WTC11 (cell line): ENCODE measurements at places on chromosomes 12 and 14. TPM values are rescaled to one million over a fixed set of nuclear protein-coding genes. Genes with fewer than 3 reads are reported as not detected.

Gene SSTR1
- 1.7 to 1.9 TPM (median 1.7 TPM) in 3 replicates for total RNA-seq

Gene TMEM179
- 2.4 to 3.9 TPM (median 3.6 TPM) in 3 replicates for total RNA-seq

Gene BDKRB2
- total RNA-seq, result 0.17 to 0.30 TPM (median 0.18 TPM) in 3 replicates

Gene BICDL1
- total RNA-seq, result 17.9 to 23.1 TPM (median 20.2 TPM) in 3 replicates

Gene BEGAIN
- 1.3 to 1.8 TPM (median 1.3 TPM) in 3 replicates for total RNA-seq

Gene HOXC13
- 0.09 TPM in 1 of 3 replicates, not detected in the others for total RNA-seq

Gene LMO3
- total RNA-seq, result 22.2 to 29.8 TPM (median 23.3 TPM) in 3 replicates

Gene CLEC2A
- 2.1 to 3.5 TPM (median 2.7 TPM) in 3 replicates for total RNA-seq

Gene OR4N5
- total RNA-seq, result not detected in 3 replicates

Gene HOXC5
- total RNA-seq, result not detected in 3 replicates

Gene ANP32D
- not detected in 3 replicates for total RNA-seq

Gene EPYC
- total RNA-seq, result not detected in 3 replicates

Gene BIN2
- total RNA-seq, result 0.14 to 0.44 TPM (median 0.20 TPM) in 3 replicates

Gene TC2N
- 29.3 to 33.0 TPM (median 29.6 TPM) in 3 replicates for total RNA-seq

Gene SCNN1A
- 97.6 to 108 TPM (median 100 TPM) in 3 replicates for total RNA-seq

Gene BCL2L14
- 0.87 to 0.94 TPM (median 0.90 TPM) in 3 replicates for total RNA-seq

Gene CRIP2
- 4.6 to 5.4 TPM (median 5.0 TPM) in 3 replicates for total RNA-seq

Gene MAP1LC3B2
- 2.2 to 3.0 TPM (median 2.5 TPM) in 3 replicates for total RNA-seq

Gene ST8SIA1
- 2.3 to 2.8 TPM (median 2.3 TPM) in 3 replicates for total RNA-seq

Gene MAP3K9
- 28.0 to 29.6 TPM (median 29.4 TPM) in 3 replicates for total RNA-seq

Gene TMEM233
- total RNA-seq, result 0.16 to 0.28 TPM in 2 of 3 replicates, not detected in the other

Gene GLT8D2
- total RNA-seq, result 4.5 to 10.2 TPM (median 8.8 TPM) in 3 replicates

Gene NKX2-1
- 0.16 to 0.18 TPM in 2 of 3 replicates, not detected in the other for total RNA-seq

Gene GPR137C
- 2.7 to 4.1 TPM (median 4.0 TPM) in 3 replicates for total RNA-seq

Gene RILPL1
- total RNA-seq, result 8.2 to 10.6 TPM (median 10.1 TPM) in 3 replicates

Gene UNC79
- total RNA-seq, result 2.1 to 2.4 TPM (median 2.3 TPM) in 3 replicates

Gene CD163
- total RNA-seq, result 0.77 to 1.1 TPM (median 0.96 TPM) in 3 replicates

Gene TMEM229B
- total RNA-seq, result 0.69 to 0.90 TPM (median 0.87 TPM) in 3 replicates

Gene POTEM
- total RNA-seq, result not detected in 3 replicates

Gene TSPAN19
- total RNA-seq, result 0.23 to 0.53 TPM in 2 of 3 replicates, not detected in the other

Gene TBX3
- 0.89 to 2.2 TPM (median 0.92 TPM) in 3 replicates for total RNA-seq

Gene MCRS1
- total RNA-seq, result 94.8 to 105 TPM (median 96.5 TPM) in 3 replicates

Gene WNK1
- 118 to 126 TPM (median 123 TPM) in 3 replicates for total RNA-seq

Gene RERG
- 0.21 to 0.73 TPM (median 0.28 TPM) in 3 replicates for total RNA-seq

Gene OR4L1
- not detected in 3 replicates for total RNA-seq

Gene HOTAIR
- not detected in 3 replicates for total RNA-seq

Gene DNAJC22
- 0.14 to 0.24 TPM (median 0.23 TPM) in 3 replicates for total RNA-seq

Gene TMEM30B
- total RNA-seq, result 17.2 to 18.0 TPM (median 17.8 TPM) in 3 replicates

Gene SPTB
- total RNA-seq, result 2.5 to 3.2 TPM (median 2.8 TPM) in 3 replicates

Gene IFNG-AS1
- not detected in 3 replicates for total RNA-seq

Gene LHX5
- 1.5 to 3.0 TPM (median 1.6 TPM) in 3 replicates for total RNA-seq

Gene GALNT16
- total RNA-seq, result 3.0 to 4.5 TPM (median 3.8 TPM) in 3 replicates

Gene KRT77
- total RNA-seq, result not detected in 3 replicates

Gene ASCL1
- 0.07 to 0.14 TPM (median 0.07 TPM) in 3 replicates for total RNA-seq

Gene KRT75
- not detected in 3 replicates for total RNA-seq

Gene IGFBP6
- total RNA-seq, result 6.4 to 11.2 TPM (median 7.4 TPM) in 3 replicates
